ENCODE measurements at places on chromosomes 11 and 22.
A peak's percentile ranks its signal among the peaks of the same experiment; 100 is the strongest.

DNA sequence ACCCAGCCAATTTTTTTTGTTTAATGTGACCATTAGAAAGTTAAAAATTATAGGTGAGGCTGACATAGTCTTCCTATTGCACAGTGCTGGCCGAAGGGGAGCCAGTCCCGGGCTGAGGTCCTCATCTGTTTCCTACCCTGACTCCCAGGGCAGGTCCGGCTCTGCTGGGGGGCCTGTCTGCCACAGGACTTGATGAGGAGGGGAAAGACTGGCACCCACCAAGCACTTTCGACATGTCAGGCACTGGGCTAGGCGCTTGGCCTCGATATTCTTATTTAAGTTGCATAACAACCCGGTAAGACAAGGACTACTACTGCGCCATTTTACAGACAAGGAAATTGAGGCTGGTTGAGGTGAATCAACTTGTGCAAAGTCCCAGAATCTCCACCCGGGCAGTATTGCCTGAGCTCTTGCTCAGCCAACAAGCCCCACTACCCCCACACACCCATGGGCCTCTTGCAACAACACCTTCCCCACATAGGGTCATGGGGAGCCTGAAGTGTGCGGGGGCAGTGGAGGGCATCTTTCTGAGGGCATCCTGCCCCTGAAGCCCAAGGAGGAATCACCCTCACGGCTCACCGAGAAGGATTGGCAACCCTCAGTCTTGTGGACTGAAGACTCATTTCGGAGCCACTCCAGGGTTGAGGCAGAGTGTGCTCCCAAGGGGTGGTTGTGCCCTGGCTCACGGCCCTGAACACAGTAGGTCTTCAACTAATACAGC, 62.7 kb upstream of the LINC01488 start:
- H3K4me1 ChIP-seq = no peaks in the 10 kb centered on the region
- H3K27ac ChIP-seq = no peak overlapping the region
- no peaks in the 10 kb centered on the region for H3K36me3 ChIP-seq
- no peak for DNase-seq
- H3K27me3 ChIP-seq = peaks cover 4% of the 10 kb centered on the region

DNA sequence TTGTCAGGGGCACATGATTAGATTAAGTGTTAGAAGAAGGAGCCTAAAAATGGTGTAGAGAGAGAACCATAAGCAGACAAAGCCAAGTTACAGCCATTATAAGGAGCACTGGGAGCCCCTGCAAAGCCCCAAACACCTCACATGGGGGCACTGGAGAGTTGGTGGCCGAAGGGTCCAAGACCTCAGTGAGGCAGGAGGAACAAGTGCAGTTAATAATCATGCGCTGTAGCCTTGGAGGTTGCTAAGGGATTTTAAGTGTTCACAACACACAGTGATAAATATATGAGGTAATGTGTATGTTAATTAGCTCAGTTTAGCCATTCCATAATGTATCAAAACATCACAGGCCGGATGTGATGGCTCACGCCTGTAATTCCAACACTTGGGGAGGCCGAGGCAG, 54.4 kb upstream of the JAM3 start:
- H3K4me1 ChIP-seq = no peaks in the 10 kb centered on the region
- no peak overlapping the region for H3K4me3 ChIP-seq
- DNase-seq = no peak
- peaks cover 46% of the 10 kb centered on the region for H3K27me3 ChIP-seq
- H3K27ac ChIP-seq = no peak overlapping the region

DNA sequence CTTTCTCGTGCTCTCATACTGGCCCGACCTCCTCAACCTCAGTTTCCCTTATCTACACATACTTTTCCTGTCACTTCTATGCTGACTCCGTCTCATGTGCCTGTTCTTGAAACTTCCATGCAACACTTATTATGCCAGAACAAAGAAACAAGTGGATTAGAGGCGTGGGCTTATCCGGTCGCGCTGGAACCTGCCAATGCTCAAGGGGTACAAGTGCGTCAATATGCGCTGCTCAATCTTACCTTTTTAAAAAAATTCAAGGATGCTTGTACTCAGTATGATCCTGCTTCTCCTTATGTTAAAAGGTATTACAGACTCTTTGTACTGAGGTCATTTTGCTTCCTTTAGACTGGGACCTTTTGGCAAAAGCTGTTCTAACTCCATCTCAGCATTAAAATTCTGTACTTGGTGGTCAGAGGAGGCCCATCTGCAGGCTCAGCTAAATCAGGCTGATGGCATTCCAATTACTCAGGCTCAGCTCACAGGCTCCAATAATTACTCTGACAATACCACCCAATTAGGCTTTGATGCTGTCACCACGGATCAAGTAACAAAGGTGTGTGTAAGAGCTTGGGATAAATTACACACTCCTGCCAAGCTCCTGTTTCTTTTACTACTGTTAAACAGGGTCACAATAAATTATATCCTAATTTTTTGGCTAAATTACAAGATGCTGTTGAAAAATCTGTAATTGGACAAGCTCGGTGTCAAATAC, 26.3 kb upstream of the ALDH3B2 start:
- no peaks in the 10 kb centered on the region for H3K4me1 ChIP-seq
- DNase-seq = no peak
- no peaks in the 10 kb centered on the region for H3K27me3 ChIP-seq
- no peak overlapping the region for H3K4me3 ChIP-seq
- no peak overlapping the region for H3K27ac ChIP-seq

GRCh38 chr11:65187146-65187675, 5.5 kb downstream of the CAPN1 start:
- no peak for DNase-seq
- H3K27ac ChIP-seq = no peak overlapping the region
- no peaks in the 10 kb centered on the region for H3K27me3 ChIP-seq
- H3K4me3 ChIP-seq = no peak overlapping the region
- peaks cover 6% of the 10 kb centered on the region for H3K4me1 ChIP-seq
- peaks cover 12% of the 10 kb centered on the region for H3K36me3 ChIP-seq

DNA sequence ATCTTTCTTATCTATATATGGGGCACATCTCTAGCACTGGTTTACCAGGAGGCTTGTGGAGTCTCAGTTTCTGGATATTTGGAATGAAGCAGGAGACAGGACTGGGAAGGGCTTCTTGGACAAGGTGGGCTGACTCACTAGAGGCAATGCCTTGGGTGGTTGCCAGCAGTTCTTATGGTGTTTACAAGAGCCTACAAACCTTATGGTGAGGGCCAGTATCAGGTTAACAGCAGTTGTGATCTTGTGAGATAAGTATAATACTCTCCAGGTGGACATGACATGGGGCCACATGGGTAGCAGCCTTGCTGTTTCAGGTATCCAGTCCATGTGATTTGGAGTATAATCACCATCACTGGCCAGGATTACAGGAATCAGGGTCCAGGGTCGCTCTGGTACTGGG, 10.2 kb downstream of the FUT4 start:
- H3K27ac ChIP-seq = no peak overlapping the region
- no peak for DNase-seq
- no peaks in the 10 kb centered on the region for H3K36me3 ChIP-seq
- H3K27me3 ChIP-seq = no peaks in the 10 kb centered on the region
- peaks cover 13% of the 10 kb centered on the region for H3K4me1 ChIP-seq
- H3K4me3 ChIP-seq = no peak overlapping the region

- no peak for DNase-seq
- no peak overlapping the region for H3K4me3 ChIP-seq
- no peaks in the 10 kb centered on the region for H3K36me3 ChIP-seq
- no peak overlapping the region for H3K27ac ChIP-seq
- peaks cover 5% of the 10 kb centered on the region for H3K4me1 ChIP-seq
Measured at GRCh38 chr11:33630936-33631748, 69.5 kb downstream of the C11orf91 start.

DNA sequence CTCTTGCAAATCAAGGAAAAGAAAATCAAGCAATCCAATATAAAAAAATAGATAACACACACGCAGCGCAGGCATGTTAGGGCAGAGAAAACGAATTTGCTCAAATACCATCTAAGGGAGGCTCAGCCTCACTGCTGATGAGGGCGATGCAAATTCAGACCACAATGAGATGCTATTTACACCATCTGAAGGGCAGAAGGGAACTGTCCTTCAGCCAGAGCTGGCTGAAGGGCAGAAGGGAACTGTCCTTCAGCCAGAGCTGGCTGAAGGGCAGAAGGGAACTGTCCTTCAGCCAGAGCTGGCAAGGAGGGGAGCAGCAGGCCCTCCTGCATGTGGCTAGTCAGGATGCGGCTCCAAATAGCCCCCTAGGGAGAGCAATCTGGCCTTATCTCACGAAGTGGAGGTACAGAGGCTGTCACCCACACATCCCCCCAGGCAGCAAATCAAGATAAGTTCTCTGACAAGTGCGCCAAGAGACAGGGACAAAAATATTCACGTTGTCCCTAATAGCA, 7.6 kb upstream of the SLC39A13 start:
- DNase-seq = no peak
- peak overlapping the region; percentile 90 for H3K4me3 ChIP-seq
- peak overlapping the region; percentile 88 for H3K27ac ChIP-seq
- H3K4me1 ChIP-seq = peaks cover 7% of the 10 kb centered on the region

- no peaks in the 10 kb centered on the region for H3K36me3 ChIP-seq
- no peak overlapping the region for H3K27ac ChIP-seq
- no peak for DNase-seq
- H3K27me3 ChIP-seq = no peaks in the 10 kb centered on the region
- H3K4me3 ChIP-seq = no peak overlapping the region
Measured at GRCh38 chr11:109641549-109641948, 219.6 kb downstream of the C11orf87 start.

GRCh38 chr22:39234867-39235687, 9.7 kb downstream of the PDGFB start:
- H3K36me3 ChIP-seq = no peaks in the 10 kb centered on the region
- no peak for DNase-seq
- H3K4me1 ChIP-seq = peaks cover 71% of the 10 kb centered on the region

- peaks cover 54% of the 10 kb centered on the region for H3K27me3 ChIP-seq
- no peak overlapping the region for H3K27ac ChIP-seq
Measured at GRCh38 chr22:28923826-28924732, 40.7 kb downstream of the ZNRF3 start.

DNA sequence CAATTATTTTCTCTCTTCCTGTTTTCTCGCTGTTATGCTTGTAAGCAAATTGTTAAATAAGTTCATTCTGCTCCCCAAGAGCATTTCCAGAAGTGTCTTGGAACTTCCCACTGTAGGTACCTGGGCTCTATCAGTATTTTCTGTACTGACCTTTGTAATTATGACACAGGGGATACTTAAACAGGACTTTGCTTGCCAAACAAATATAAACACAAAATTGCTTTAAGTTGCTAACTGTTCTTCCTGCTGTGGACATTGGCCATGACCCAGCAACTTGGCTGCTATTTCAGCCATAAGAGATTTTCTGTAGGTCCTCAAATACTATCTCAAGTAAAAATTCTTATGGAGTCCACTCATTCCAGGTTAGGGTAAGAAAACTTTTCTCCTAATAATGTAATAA, 30.1 kb downstream of the SYT9 start:
- no peaks in the 10 kb centered on the region for H3K4me1 ChIP-seq
- H3K4me3 ChIP-seq = no peak overlapping the region
- DNase-seq = no peak
- peaks cover 3% of the 10 kb centered on the region for H3K36me3 ChIP-seq
- H3K27ac ChIP-seq = no peak overlapping the region

- no peak overlapping the region for H3K4me3 ChIP-seq
- no peak overlapping the region for H3K27ac ChIP-seq
- H3K4me1 ChIP-seq = no peaks in the 10 kb centered on the region
- peaks cover 15% of the 10 kb centered on the region for H3K27me3 ChIP-seq
- DNase-seq = no peak
Measured at GRCh38 chr11:1071571-1072115, 3.0 kb upstream of the MUC2 start.

- no peak overlapping the region for H3K27ac ChIP-seq
- no peak for DNase-seq
- H3K4me3 ChIP-seq = peak overlapping the region; percentile 85
- no peaks in the 10 kb centered on the region for H3K27me3 ChIP-seq
- H3K4me1 ChIP-seq = peaks cover 47% of the 10 kb centered on the region
Measured at GRCh38 chr11:94545264-94546161, 1.8 kb downstream of the FUT4 start.

DNA sequence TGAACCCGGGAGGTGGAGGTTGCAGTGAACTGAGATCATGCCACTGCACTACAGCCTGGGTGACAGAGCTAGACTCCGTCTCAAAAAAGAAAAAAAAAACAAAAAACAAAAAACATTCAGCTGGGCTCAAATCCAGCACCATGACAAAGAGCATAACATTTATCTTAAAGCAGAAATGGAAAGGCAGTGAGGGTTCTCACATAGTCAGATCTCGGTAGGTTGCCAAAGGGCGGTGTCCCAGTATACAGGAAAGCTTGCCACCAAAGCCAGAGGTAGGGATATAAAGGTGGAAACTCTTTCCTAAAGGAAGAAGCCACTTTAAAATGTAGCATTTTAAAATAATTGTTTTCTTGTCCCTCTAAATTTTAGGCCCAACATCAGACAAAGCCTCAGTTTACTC, 22.4 kb upstream of the CAPRIN1 start:
- DNase-seq = no peak
- H3K36me3 ChIP-seq = no peaks in the 10 kb centered on the region
- H3K27me3 ChIP-seq = no peaks in the 10 kb centered on the region
- H3K27ac ChIP-seq = no peak overlapping the region
- H3K4me1 ChIP-seq = no peaks in the 10 kb centered on the region
- no peak overlapping the region for H3K4me3 ChIP-seq

DNA sequence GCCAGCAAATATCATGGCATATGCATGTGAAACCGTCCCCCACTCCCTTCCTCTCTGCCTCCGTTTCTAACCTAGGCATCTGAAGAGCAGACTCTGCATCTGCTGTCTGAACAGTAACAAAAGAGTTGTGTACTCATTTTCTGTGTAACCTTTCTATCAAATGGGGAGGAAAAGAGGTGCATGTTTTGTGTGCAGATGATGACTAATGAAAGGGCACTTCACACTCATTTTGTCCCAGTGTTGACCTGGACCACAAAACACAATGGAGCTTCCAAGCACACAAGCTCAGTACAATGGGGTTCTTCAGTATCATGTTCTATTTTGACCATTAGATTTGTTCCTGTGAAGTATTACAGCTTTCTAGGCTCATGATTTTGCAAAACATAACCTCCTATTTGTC, 13.0 kb downstream of the JHY start:
- no peaks in the 10 kb centered on the region for H3K36me3 ChIP-seq
- H3K4me3 ChIP-seq = no peak overlapping the region
- H3K27ac ChIP-seq = no peak overlapping the region
- peaks cover 8% of the 10 kb centered on the region for H3K4me1 ChIP-seq
- no peaks in the 10 kb centered on the region for H3K27me3 ChIP-seq

DNA sequence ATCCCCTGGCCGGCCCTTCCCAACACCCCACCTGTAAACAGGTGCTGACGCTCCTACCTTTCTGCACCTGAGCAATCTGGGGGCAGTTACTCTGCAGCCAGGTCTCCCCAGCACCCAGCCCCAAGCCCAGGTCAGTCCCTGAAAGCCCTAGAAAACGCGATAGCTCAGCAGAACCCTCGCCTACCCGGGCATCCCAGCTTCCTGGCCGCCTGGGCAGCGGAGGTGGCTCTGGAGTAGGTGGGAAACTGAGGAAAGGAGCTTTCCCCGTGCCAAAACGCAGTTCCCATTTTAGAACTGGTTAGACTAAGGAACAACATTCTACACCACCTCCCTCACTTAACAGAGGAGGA, 445 bp downstream of the SYTL2 start:
- peak overlapping the region; percentile 85 for H3K4me3 ChIP-seq
- no peaks in the 10 kb centered on the region for H3K36me3 ChIP-seq
- peak overlapping the region; percentile 89 for H3K27ac ChIP-seq
- peaks cover 16% of the 10 kb centered on the region for H3K27me3 ChIP-seq
- no peak for DNase-seq
- peaks cover 36% of the 10 kb centered on the region for H3K4me1 ChIP-seq
